Activated CD8-positive, alpha-beta memory T cell treated with anti-CD3 and anti-CD28 coated beads, Interleukin-2, amount 10 ng/mL, durations not matched to agents 7 days and 5 days (primary cell): ENCODE measurements at places on chromosomes 1 and 21.
A peak's percentile ranks its signal among the peaks of the same experiment; 100 is the strongest.

DNA sequence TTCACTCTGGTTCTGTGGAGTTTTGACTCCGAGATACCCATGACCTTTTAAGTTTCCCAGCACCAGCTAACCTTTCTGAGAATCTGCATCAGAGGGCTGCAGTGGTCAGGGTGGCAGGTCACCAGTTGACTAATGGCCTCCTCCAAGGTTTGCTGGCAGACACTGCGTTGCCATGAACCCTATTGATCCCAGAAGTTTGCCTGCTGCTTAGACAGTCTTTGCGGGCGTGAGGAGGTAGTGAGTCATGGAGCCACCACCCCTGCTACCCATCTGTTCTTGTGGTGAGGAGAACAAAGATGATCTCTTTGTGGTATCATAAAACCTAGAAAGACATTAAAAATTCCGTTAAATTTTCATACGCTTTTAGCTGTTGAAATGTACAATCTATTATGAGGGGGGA lies 180.4 kb downstream of the FGGY start:
- peak; percentile 85 for DNase-seq

GRCh38 chr1:46159516-46159915 lies 15.4 kb upstream of the TSPAN1 start:
- no peak for DNase-seq

DNA sequence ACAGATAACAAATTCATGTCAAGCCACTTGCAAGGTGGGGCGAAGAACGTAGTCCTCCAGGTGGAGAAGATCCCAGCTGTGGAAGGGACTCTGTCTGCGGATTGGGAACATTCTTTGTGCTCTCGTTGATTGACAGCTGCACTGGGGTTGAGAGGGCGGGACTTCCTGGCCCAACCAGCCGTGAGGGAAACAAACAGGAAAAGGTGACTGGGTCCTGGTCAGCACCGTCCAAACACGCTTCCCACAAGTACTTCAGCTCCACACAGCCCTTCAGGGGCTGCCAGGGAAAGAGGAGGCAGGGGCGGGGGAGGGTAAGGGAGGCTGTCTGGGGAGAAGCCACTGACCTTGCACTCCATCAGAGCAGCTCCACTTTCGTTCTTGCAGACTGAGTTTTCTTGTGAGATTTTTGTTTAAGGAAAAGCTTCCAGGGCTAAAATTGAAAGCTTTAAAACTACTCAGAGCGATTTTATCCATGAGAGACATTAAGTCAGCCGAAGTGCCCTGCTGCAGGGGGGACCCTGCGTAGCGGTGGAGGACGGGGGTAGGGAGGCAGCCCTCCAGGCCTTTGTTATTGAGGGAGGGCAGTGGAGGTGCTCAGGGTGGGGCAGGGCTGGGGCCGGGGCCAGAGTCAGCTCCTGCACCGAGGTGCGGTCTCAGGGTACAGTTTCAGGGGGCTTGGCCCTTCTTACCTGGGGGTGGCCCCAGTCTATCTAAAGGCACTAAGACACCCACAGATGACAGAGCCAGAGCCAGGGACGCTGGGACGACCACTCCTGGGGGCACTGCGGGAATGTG lies 21.6 kb upstream of the STUM start:
- no peak for DNase-seq

DNA sequence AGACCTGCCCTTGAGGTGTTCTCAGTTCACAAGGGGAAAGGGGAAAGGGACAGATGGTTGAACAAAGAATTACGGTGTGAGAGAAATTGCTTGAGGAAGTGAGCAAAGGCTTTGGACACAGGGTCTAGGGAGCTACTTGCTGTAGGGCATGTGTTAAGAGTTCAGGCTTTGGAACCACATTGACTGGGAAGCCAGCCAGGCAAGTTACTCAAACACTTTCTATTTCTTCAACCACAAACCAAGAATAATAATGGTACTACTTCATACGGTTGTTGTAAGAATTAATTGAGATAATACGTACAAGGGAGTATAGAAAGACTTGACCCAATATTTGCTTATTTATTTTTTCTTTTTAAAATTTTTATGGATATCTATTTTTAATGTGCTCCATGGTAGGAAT lies 26.6 kb downstream of the AK4 start:
- DNase-seq = no peak

GRCh38 chr1:67431156-67431765 lies 1.1 kb upstream of the SERBP1 start:
- DNase-seq = no peak

DNA sequence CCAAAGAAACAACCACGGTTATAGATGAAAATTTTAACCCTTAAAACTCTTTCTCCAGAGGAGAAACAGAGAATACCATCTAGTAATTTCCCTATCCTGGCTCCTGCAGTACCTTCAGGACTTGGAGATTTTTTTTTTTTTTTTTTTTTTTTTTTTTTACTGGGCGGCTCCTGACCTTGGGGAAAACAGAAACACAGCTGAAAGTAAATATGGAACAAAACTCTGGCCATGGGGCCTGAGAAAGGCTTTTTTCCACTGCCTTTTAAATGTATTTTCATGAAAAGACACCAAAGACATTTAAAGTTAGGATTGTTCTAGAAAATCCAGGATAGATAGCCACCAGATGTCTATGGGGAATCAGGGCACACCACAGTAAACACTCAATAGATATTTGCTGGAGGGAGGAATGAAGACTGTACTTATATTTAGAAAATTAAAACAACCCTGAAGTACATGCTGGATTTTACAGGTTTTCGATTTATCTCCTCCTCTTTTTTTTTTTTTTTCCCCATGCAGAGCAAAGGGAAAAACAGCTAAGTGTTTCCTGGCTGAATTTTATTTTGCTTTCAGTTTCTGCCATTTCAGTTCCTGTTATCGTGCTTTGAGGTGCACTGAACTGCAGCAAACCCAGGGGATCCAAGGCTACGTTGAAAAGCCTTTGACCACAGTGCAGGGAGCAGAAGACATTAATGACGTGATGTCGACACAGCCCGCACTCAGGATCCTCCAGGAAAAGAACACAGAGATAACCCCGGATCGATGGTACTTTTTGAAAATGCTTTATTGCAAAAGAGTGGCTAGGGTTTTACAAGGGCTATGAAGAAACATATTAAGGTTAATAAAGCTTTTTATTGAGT lies 35.7 kb upstream of the CNN3 start:
- DNase-seq = peak; percentile 62

DNA sequence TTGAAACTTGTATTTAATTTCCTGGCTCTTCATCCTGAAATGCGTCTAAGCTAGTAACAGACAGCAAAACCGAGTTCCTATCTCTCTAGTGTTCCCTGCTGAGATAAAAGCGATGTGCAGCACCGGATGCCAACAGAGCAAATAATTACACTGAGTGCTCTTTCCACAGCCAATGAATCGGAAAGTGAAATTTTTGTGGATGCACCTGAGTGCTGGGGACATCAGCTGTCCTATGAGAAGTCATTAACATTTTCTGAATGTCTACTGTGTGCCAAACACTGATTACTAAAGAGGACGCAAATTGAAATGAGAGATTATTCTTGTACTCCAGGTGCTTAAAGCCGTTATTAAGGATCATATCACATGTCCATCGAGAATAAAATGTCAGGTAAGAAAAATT lies 278.0 kb downstream of the RGS7 start:
- no peak for DNase-seq

DNA sequence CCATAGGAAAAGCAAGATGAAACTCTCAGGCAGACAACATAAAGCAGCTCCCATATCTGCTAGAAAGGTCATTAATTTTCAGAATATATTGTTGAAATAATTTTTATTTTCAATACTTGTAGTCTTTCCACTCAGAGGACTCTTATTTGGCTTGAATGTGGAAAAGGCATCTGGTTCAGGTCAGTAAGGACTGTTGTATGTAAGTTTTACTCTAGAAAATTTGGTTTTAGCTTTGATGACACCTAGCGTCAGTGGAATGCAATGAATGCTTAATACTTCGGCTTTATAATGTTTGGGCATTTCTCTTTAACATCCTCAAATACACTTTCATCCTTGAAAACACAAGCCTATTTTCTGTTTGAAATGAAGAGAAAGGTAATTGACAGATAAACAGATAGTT lies 63.3 kb downstream of the LRRC40 start:
- DNase-seq = no peak

DNA sequence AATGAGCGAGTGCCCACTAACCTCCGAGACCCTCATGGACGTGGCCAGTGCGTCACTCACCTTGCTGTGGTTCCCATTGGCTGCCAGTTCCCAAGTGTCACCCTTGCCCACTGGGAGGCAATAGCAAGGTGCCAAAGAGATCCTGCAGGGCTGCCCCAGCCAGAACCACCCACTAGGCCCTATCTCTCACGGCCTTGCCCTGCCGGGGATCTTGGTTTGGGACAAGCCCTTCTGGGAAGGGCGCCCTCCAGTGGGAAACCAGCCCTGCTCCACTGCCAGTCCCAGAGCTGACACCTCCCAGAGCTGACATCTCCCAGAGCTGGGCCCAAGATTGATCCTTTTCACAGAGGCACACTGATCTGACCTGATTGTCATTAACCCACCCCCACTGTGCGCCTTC lies 2.1 kb upstream of the SELENON start:
- no peak for DNase-seq

DNA sequence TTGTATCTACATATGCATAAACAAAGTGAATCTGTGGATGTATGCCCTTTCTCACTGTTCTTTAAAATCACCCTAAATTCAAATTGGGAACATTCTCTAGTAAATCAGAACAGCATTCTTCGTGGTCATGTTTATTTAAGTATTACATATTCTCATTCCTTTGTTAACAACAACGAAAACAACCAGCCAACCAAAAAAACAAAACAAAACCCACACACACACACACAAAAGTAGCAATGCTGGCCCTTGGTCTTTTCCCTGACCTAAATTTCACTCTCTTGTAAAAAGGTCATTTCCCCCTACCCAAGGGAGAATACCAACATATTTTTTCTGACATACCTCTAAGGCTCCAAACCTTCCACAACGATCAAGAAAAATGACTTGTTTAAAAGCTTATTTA lies 102.6 kb downstream of the NRIP1 start:
- DNase-seq = no peak

GRCh38 chr1:197799271-197799670 lies 24.0 kb upstream of the DENND1B start:
- DNase-seq = no peak

- DNase-seq = no peak
Measured at GRCh38 chr1:16443975-16444770, 3.6 kb downstream of the NECAP2 start.

GRCh38 chr1:3821447-3821846 lies 25.1 kb upstream of the LRRC47 start:
- DNase-seq = no peak

GRCh38 chr21:37866027-37866426 lies 50.2 kb downstream of the KCNJ6 start:
- DNase-seq = no peak

DNA sequence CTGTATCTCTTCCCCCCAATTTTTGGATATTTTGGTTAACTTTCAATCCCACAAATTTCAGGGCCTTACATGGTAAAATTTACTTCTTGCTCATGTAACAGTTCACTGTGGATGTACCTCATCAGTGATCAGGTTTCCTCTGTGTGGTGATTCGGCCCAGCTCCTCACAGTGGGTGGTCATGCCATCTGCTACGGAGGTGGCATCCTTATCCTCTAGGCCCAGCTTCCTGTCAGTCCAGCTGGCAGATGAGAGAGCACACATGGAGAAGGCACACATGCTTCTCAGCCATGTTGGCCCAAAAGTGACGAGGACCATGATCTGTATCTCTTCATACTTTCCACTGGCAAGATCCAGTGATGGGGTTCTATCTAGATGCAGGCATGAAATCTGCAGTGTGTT lies 27.2 kb downstream of the PCBP3 start:
- no peak for DNase-seq

DNA sequence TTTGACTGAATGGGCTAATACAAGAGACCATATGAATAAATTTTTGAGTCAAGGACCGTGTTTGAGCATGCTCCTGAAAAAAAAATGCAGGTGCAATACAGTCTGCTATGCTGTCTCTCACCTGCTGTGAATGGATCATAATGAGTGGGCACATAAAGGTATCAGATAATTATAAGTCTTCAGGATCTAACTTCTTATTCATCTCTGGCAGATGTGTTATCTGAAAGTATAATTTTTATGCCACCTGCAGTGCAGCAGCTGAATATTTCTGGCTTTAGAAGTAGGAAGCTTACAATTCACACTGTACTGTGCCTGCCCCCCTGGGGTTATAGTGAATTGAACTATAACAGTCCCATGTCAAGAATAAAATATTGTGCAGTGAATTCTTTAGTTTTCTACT lies 333.3 kb downstream of the MRPL39 start:
- no peak for DNase-seq

DNA sequence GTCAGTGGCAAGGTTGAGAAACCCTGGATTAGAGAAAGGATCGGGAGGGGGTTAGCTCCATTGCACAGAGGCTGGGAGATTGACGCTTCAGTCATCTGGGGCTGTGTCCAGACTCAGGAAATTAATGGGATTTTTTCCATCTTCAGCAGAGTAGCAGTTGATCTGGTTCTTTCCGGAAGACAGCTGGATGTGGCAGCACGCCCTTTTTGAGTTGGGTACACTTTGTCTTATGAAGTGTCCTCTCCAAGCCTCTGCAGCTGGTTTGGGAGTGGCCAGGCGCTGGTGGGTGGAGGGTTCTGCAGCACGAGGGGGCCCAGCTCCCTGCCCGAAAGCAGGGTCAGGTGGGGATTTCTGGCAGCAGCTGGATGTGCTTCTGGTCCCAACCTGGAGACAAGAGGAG lies 95.1 kb downstream of the TAS1R2 start:
- DNase-seq = no peak

- DNase-seq = no peak
Measured at GRCh38 chr1:223741861-223742260, 29.5 kb downstream of the CAPN2 start.

DNA sequence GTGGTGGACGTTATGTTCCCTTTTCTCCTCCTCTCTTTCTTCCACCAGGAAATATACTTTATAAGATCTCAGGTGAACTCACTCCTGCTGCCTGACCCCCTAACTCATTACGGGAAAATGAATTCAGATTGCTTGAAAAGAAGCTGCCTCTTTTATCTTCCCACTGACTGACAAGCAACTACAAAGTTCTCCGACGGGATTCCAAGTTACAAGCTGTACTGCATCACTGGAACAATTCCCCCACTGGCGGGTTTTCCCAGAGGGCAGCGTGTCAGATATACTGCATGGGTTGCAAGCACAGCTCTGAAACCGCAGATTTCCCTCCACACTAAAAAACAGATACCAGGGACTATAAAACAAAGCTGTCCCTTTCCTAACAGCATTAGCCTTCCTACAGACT lies 390.6 kb downstream of the KCTD3 start:
- DNase-seq = no peak

DNA sequence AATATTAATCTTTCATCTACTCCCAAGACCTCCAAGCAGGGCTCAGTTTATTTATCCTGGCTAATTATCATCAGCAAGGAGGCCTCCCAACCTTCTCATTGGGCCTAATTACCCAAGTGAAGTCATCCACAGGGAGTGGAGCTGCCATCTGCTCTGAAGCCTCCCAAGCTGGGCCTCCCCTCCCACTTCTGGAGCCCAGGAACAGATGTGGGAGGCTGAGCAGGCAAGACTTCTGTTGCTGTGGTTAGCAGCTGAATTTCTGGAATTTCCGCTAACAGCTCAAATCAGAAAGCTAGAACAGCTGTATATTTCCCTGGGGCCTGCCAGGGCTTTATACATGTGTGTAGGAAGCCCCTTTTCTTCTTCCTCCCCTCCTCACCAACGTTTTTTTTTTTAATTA lies 127.5 kb downstream of the UCK2 start:
- DNase-seq = no peak

GRCh38 chr21:41435706-41436105 lies 9.7 kb downstream of the MX1 start:
- peak; percentile 23 for DNase-seq
